ENCODE measurements at places on chromosomes 12 and 14.

GRCh38 chr12:94109160-94109559, 39.2 kb upstream of the PLXNC1 start:
- DNase-seq: no peak
- H3K27ac ChIP-seq: no peak overlapping the region
- H3K4me1 ChIP-seq: no peaks in the 10 kb centered on the region
- no peaks in the 10 kb centered on the region for H3K36me3 ChIP-seq
- no peaks in the 10 kb centered on the region for H3K27me3 ChIP-seq
- H3K4me3 ChIP-seq: no peak overlapping the region

- peak; percentile 35 for DNase-seq
- H3K27me3 ChIP-seq: no peaks in the 10 kb centered on the region
- H3K4me3 ChIP-seq: no peak overlapping the region
- peaks cover 12% of the 10 kb centered on the region for H3K4me1 ChIP-seq
Measured at GRCh38 chr12:25692115-25693035, 139.3 kb upstream of the LMNTD1 start.

GRCh38 chr12:109131154-109132050, 15.0 kb downstream of the ACACB start:
- peak overlapping the region; percentile 89 for H3K27ac ChIP-seq
- H3K36me3 ChIP-seq: no peaks in the 10 kb centered on the region
- no peak overlapping the region for H3K4me3 ChIP-seq
- peak; percentile 91 for DNase-seq

DNA sequence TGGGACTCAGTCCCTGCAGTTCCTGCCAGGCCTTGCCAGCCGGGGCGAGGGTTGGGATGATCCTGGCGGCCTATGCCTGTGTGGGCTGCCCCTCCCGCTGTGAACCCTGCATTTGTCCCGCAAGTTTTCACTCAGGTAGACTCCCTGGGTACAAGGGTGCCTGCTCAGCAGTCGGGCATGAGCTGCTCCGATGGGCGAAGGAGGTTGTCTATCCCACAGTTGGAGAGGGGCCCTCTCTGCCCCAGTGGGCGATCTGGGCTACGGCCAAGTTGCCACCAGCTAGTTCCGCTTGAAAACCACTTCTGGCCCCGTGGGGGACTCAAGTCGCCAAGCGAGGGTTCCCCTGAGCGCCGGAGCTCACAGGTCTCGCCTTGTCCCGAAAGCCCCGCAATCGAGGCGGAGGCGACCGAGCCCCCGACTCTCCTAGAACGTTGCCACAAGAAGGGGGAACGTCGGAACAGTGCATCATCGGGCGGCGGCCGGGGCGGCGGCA, 365 bp upstream of the TPI1 start:
- H3K4me1 ChIP-seq: peaks cover 43% of the 10 kb centered on the region
- peak overlapping the region; percentile 31 for H3K4me3 ChIP-seq
- H3K27ac ChIP-seq: peak overlapping the region; percentile 98
- DNase-seq: peak; percentile 69
- H3K36me3 ChIP-seq: peaks cover 71% of the 10 kb centered on the region

GRCh38 chr14:100644784-100645183, 57.6 kb upstream of the BEGAIN start:
- no peaks in the 10 kb centered on the region for H3K36me3 ChIP-seq
- no peak overlapping the region for H3K27ac ChIP-seq
- H3K27me3 ChIP-seq: no peaks in the 10 kb centered on the region
- no peak overlapping the region for H3K4me3 ChIP-seq
- peaks cover 10% of the 10 kb centered on the region for H3K4me1 ChIP-seq

- peak within 1 kb of the TSS; percentile 84 for H3K4me3 ChIP-seq
- peaks cover 4% of the 10 kb centered on the region for H3K4me1 ChIP-seq
- H3K27me3 ChIP-seq: no peaks in the 10 kb centered on the region
- peak; percentile 82 for DNase-seq
- H3K36me3 ChIP-seq: no peaks in the 10 kb centered on the region
Measured at GRCh38 chr14:50559990-50560930, at the start of gene ATL1. ATL1 (plus strand) TSS chr14:50560145; CDS start chr14:50560266, 121 bp downstream.
